ENCODE measurements at places on chromosomes 4 and X.

- no peaks in the 10 kb centered on the region for H3K4me1 ChIP-seq
- no peak overlapping the region for H3K4me3 ChIP-seq
- no peaks in the 10 kb centered on the region for H3K27me3 ChIP-seq
- DNase-seq: no peak
- H3K27ac ChIP-seq: no peak overlapping the region
Measured at GRCh38 chr4:5753766-5754528, 42.9 kb downstream of the EVC start.

- H3K27me3 ChIP-seq: no peaks in the 10 kb centered on the region
- no peaks in the 10 kb centered on the region for H3K4me1 ChIP-seq
- DNase-seq: peak; percentile 47
- no peak overlapping the region for H3K4me3 ChIP-seq
Measured at GRCh38 chrX:120213438-120214265, 37.0 kb upstream of the ZBTB33 start.

DNA sequence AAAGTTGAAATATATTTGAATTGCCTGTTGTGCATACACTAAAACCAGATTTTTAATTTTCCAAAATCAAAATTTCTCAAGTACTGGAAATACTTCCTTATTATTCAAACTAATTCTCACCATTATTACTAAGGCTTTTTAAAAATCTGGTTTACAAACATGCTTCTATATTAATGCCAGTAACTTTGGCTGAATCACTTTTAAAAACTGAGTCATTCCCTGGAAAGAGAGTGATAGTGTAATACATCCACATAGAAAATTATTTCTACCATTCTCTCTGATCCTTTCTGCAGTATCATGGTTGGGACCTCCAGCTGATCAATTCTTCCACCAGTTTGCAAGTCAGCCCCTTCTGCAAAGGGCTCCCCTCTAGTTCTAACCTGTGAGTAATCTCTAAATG, 165.3 kb upstream of the FAM241A start:
- no peak overlapping the region for H3K27ac ChIP-seq
- no peak overlapping the region for H3K4me3 ChIP-seq
- H3K27me3 ChIP-seq: no peaks in the 10 kb centered on the region

DNA sequence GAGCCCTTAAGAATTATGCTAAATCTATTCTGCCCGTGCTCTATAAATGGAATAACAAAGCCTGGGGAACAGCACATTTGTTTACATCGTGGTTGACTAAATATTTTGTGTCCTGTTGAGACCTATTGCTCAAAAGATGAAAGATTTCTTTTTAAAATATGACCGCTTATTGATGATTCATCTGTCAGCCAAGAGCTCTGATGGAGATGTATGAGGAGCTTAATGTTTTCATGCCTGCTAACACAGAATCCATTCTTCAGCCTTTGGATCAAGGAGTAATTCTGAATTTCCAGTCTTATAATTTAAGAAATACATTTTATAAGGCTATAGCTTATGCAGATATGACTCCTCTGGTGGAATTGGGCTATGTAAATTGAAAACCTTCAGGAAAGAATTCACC, 271.3 kb upstream of the FAT4 start:
- no peak for DNase-seq
- H3K27me3 ChIP-seq: no peaks in the 10 kb centered on the region
- H3K4me1 ChIP-seq: peaks cover 4% of the 10 kb centered on the region

DNA sequence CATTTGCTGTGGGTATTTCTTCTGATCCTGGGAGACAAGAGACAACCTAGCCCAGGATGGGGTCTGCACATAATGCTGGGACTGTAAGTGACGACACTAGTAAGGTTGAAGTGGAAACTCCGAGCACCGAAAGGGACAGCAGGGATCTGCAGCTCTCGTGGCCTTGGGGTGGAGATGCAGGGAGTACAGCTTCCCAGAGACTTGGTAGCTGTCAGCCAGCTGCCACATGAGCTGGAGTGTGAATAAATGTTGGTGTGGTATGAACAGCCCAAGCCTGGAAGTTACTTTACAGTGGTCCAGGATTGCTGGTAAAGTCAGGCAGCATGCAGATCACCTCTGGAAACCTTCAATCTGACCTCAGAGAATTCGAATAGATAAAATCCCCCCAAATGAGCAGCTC, 97.6 kb downstream of the FAM193A start:
- no peaks in the 10 kb centered on the region for H3K4me1 ChIP-seq
- H3K27ac ChIP-seq: no peak overlapping the region
- no peak for DNase-seq
- H3K4me3 ChIP-seq: no peak overlapping the region
- H3K36me3 ChIP-seq: peaks cover 88% of the 10 kb centered on the region

GRCh38 chr4:109319156-109319555, 16.7 kb upstream of the COL25A1 start:
- no peak overlapping the region for H3K4me3 ChIP-seq
- H3K27ac ChIP-seq: no peak overlapping the region
- H3K27me3 ChIP-seq: no peaks in the 10 kb centered on the region
- no peak for DNase-seq

- no peaks in the 10 kb centered on the region for H3K27me3 ChIP-seq
- H3K27ac ChIP-seq: no peak overlapping the region
- no peak overlapping the region for H3K4me3 ChIP-seq
- peaks cover 5% of the 10 kb centered on the region for H3K36me3 ChIP-seq
- no peak for DNase-seq
- no peaks in the 10 kb centered on the region for H3K4me1 ChIP-seq
Measured at GRCh38 chr4:83075311-83076095, 39.0 kb downstream of the PLAC8 start.

DNA sequence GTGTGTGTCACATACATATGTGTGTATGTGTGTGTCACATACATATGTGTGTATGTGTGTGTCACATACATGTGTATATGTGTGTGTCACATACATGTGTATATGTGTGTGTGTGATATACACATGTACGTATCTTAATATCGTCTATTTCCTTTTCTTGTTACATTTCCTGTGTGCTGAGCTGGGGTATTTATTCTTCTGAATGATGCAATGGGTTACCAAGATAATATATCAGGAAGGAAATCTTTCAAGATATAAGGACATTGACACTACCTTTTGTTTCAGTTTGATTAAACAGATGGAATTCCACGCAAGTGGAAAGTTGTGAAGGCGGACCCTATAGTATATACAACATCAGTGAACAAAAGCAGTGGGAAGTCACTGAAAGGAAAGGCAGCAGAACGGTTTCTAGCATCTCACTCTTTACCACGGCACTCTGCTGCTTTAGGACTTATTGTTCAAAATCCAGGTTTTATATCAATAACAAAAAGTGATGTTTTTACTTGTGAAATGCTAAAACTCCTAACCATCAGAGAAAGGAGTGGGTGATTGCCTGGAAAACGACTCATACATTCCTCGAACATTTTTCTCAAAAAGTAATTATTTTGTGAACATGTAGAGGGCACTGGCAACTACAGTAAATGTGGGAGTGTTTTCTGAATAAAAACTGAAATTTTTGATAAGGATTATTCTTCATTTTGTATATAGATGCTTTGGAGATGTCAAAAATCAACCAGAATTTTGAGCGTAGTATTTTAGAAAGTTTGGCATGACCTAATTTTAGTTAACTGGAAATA, 43.1 kb upstream of the IL21 start:
- no peak for DNase-seq
- no peak overlapping the region for H3K27ac ChIP-seq
- no peak overlapping the region for H3K4me3 ChIP-seq
- H3K4me1 ChIP-seq: peaks cover 3% of the 10 kb centered on the region
- H3K27me3 ChIP-seq: no peaks in the 10 kb centered on the region

DNA sequence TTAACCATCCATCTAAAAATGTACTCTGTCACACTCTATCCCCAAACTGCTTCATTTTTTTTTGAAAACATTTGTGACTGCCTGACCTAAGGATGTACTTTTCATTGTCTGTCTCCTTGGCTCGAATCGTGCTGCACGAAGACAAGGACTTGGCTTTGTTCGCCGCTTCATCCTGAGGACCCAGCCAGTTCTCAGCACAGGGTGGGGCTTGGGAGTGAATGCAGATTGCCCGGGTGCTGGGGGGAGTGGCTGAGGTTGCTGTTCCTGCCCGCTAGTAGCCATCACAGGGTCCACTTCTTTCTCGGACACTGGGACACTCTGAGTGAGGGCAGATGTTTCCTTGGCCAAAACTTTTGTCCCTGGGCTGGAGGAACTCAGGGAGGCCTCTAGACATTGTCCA, 70.1 kb upstream of the CLCN4 start:
- H3K27me3 ChIP-seq: no peaks in the 10 kb centered on the region
- H3K27ac ChIP-seq: no peak overlapping the region
- H3K4me1 ChIP-seq: no peaks in the 10 kb centered on the region
- no peak overlapping the region for H3K4me3 ChIP-seq
- peaks cover 3% of the 10 kb centered on the region for H3K36me3 ChIP-seq
- no peak for DNase-seq

- DNase-seq: no peak
- no peaks in the 10 kb centered on the region for H3K27me3 ChIP-seq
- peaks cover 10% of the 10 kb centered on the region for H3K4me1 ChIP-seq
Measured at GRCh38 chr4:61294936-61295335, 94.8 kb downstream of the ADGRL3 start.

DNA sequence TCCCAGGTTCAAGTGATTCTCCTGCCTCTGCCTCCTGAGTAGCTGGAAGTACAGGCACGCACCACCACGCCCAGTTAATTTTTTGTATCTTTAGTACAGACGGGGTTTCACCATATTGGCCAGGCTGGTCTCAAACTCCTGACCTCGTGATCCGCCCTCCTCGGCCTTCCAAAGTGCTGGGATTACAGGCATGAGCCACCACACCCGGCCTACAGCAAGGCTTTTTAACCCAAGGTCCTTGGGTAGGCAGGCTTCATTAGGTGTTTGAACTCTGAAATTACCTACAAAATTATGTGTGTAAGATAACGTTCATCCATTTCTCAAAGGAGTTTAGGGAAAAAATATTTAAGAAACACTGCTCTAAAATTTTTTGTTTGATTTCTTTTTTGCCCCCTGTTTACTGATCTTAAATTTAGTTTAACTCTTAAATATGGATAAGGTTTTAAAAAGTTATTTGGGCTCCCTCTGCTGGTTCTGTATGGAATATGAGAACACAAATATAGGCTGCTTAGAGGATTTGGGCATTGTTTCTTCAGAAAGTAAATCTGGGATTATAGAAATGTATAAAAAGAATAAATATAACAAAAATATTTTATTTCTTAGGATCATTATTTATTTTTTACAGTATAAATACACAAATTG, 92.8 kb downstream of the CBR4 start:
- peaks cover 22% of the 10 kb centered on the region for H3K36me3 ChIP-seq
- H3K27ac ChIP-seq: no peak overlapping the region
- DNase-seq: no peak

DNA sequence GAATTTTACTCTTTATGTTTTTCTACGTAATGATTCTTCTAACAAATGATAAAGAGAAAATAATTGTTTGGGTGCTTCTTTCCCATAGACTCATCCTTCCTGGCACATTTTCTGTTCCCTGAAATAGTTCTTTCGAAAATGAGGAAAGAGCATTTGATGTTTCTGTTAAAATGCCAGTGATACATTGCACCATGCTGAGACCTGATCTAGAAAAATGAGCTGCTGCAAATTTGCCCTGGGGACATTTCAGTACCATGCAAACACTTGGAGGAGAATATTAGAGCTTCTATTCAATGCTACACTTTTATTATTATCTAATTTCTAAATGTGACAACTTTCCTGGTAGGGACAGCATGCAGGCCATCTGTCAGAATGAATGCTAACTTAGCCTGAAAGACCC, 83.3 kb downstream of the C4orf33 start:
- no peak overlapping the region for H3K4me3 ChIP-seq
- no peaks in the 10 kb centered on the region for H3K4me1 ChIP-seq
- no peaks in the 10 kb centered on the region for H3K36me3 ChIP-seq
- no peak for DNase-seq
- H3K27ac ChIP-seq: no peak overlapping the region

DNA sequence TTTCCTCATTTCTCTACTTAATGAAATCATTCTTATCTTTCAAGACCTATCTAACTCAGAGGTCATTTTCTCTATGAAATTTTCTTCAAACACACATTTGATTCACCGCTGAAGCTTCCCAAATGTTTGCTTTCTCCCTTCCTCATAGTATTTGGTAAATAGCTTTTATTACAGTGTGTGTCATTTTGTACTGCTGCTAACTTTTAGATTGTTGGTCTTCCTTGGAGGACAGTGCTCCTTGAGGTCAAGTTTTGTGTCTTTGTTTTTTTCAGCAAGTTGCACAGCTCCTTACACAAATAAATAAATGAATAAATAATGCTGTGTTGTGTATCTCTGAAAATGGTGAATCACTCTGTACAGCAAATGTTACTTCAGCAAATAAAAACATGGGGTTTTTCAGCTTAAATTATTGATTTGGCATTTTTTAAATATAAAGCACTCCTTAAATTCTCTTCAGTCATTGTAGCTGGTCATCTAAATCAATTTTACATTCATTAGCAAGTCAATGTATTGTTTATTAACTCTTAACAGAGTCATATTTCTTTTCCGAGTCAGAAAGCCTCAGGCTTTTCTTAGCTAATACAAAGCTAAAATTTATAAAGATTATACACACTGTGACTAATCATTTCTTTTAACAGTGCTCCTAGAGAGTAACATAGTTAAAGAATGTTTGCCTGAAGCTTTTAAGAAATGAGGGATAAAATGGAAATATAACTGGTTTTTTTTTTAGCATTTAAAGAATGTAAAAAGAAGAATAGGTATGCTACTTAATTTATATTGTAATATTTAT, 30.1 kb upstream of the MAD2L1 start:
- H3K4me3 ChIP-seq: no peak overlapping the region
- H3K27me3 ChIP-seq: no peaks in the 10 kb centered on the region
- no peaks in the 10 kb centered on the region for H3K4me1 ChIP-seq

- no peak for DNase-seq
- no peaks in the 10 kb centered on the region for H3K36me3 ChIP-seq
- H3K27ac ChIP-seq: no peak overlapping the region
- no peaks in the 10 kb centered on the region for H3K4me1 ChIP-seq
Measured at GRCh38 chr4:118120120-118120760, 86.0 kb downstream of the NDST3 start.

DNA sequence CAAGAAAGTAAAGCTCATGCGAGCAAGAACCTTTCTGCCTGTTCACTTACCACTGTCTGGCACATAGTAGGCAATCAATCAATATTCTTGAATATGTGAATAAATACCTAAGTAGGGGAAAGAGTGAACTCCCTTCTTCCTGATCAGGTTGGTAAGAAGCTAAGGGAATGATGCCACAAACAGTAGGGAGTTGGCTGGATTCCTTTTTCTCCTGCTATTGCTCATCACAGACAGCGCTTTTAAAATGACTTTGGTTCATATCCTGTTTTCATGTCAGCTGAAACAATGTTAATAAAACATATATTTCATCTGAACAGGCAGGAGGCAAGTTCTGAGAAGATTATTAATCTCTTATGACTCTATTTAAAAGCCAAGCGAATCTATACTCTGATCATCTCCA, 99.2 kb downstream of the NSUN7 start:
- H3K27ac ChIP-seq: no peak overlapping the region
- no peak overlapping the region for H3K4me3 ChIP-seq
- no peaks in the 10 kb centered on the region for H3K27me3 ChIP-seq
- H3K36me3 ChIP-seq: peaks cover 11% of the 10 kb centered on the region

All from neuronal stem cell (in vitro differentiated cells).